ENCODE measurements at places on chromosomes 6 and 20. TPM values are rescaled to one million over a fixed set of nuclear protein-coding genes. Genes with fewer than 3 reads are reported as not detected.

GRCh38 chr6:11769811-11770545 lies 8.6 kb downstream of the ADTRP start:
- H3K27ac ChIP-seq: no peak overlapping the region
- no peaks in the 10 kb centered on the region for H3K27me3 ChIP-seq
- no peaks in the 10 kb centered on the region for H3K36me3 ChIP-seq
- H3K4me3 ChIP-seq: no peak overlapping the region
- H3K4me1 ChIP-seq: peaks cover 7% of the 10 kb centered on the region

DNA sequence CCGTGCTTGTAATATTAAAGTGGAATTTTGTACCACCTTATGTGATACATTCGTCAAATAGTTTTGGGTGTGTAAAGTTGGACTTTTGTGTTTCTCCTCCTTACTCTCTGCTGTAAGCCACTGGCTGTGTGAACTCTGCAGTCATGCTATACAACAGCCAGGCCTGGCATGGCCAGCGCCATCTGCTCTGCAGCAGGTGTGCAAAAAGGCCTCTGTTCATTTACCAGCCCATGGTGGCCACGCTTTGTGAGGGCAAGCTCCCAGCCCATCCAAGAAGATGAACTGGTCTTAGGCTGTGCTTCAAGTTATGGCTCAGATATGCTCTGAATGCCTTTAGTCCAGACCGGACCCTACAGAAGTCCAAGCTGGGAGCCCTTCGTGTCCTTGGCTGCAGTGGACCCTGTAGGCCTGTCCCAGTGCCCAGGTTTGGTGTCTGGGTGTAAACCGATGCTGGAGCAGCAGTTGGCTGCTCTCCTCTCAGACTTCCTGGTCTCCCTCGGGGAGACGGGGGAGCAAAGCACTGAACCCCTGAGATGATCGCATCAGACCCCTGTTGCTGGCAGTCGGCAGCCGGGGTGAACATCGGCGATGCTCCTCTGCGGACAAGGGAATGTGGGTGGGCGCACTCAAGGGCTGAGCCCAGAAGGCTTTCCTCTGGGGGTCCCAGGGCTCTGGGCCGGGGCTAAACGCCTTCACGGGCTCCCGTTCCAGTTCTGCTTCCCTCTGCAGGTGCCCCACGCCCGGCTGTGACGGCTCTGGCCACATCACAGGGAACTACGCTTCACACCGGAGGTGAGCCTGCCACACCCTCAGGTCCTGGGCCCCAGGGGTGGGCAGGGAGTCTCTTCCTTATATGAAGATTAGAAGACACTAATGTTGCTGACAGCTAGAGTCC lies 28.6 kb upstream of the PCMTD2 start:
- H3K4me3 ChIP-seq: no peak overlapping the region
- no peaks in the 10 kb centered on the region for H3K36me3 ChIP-seq
- H3K4me1 ChIP-seq: no peaks in the 10 kb centered on the region
- H3K27ac ChIP-seq: no peak overlapping the region
- H3K27me3 ChIP-seq: peaks cover 3% of the 10 kb centered on the region
- DNase-seq: peak; percentile 65

- no peak overlapping the region for H3K4me3 ChIP-seq
- peaks cover 21% of the 10 kb centered on the region for H3K4me1 ChIP-seq
- peaks cover 61% of the 10 kb centered on the region for H3K27me3 ChIP-seq
- H3K27ac ChIP-seq: no peak overlapping the region
These were observed 12.5 kb upstream of the POU3F2 start for GRCh38 chr6:98821756-98822405.

- no peaks in the 10 kb centered on the region for H3K27me3 ChIP-seq
- H3K36me3 ChIP-seq: peaks cover 23% of the 10 kb centered on the region
- no peak for DNase-seq
- H3K4me1 ChIP-seq: no peaks in the 10 kb centered on the region
These were observed 114.4 kb downstream of the SLC23A2 start for GRCh38 chr20:4886771-4887527.

- H3K27me3 ChIP-seq: peaks cover 25% of the 10 kb centered on the region
- no peak overlapping the region for H3K4me3 ChIP-seq
- DNase-seq: no peak
- peak overlapping the region; percentile 51 for H3K27ac ChIP-seq
These were observed 97.9 kb upstream of the SNX9 start for GRCh38 chr6:157724960-157725741.

DNA sequence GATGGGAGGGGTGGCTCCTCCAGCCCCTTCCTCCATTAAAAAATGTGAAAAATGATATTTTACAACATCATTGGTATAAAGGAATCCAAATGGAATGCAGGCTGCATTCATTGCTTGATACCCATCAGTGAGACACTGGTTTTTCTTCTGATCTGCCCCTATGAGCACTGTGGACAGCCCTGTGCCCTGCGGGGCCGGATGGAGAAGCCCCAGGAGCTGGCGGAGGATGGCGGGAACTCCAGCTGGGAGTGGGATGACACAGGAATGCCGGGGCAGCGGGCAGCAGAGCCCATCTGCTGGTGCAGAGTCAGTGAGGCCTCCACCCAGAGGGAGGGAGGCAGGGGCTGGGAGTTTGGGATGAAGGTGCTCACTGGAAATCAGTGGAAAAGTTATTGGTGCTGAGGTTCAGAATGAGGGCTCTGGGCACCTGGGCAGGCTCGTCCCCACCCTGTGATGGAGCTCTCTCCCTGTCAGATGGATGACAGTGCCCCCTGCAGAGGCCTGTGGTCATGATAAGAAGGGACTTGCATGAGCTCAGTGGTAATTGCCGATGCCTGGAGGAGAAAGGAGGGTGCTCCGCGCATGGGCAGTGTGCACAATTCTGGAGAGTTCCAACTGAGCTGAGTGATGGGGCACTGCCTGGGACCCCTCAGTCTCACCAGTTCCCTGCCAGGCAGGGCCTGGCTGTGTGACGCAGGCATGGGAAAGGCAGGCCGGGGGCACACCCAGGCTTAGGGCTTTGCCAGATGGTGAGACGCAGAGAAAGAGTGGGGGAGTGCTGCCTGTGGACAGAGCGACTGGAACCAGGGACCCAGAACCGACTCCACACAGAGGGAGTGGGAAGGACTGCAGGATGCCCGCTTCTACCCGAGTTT lies 23.2 kb downstream of the CTCFL start:
- H3K4me3 ChIP-seq: no peak overlapping the region
- H3K27ac ChIP-seq: no peak overlapping the region
- no peak for DNase-seq
- peaks cover 45% of the 10 kb centered on the region for H3K27me3 ChIP-seq
- H3K4me1 ChIP-seq: peaks cover 7% of the 10 kb centered on the region
- H3K36me3 ChIP-seq: no peaks in the 10 kb centered on the region

- peaks cover 5% of the 10 kb centered on the region for H3K36me3 ChIP-seq
- H3K27me3 ChIP-seq: no peaks in the 10 kb centered on the region
- peak overlapping the region; percentile 95 for H3K4me3 ChIP-seq
- H3K27ac ChIP-seq: peak overlapping the region; percentile 92
- DNase-seq: peak; percentile 79
- H3K4me1 ChIP-seq: peaks cover 19% of the 10 kb centered on the region
These were observed 677 bp downstream of the NEURL2 start for GRCh38 chr20:45890077-45890984.

GRCh38 chr6:32886681-32887383 lies 32.8 kb downstream of the PSMB9 start:
- H3K4me3 ChIP-seq: no peak overlapping the region
- peaks cover 7% of the 10 kb centered on the region for H3K27me3 ChIP-seq
- peaks cover 6% of the 10 kb centered on the region for H3K4me1 ChIP-seq
- H3K27ac ChIP-seq: no peak overlapping the region
- DNase-seq: no peak

DNA sequence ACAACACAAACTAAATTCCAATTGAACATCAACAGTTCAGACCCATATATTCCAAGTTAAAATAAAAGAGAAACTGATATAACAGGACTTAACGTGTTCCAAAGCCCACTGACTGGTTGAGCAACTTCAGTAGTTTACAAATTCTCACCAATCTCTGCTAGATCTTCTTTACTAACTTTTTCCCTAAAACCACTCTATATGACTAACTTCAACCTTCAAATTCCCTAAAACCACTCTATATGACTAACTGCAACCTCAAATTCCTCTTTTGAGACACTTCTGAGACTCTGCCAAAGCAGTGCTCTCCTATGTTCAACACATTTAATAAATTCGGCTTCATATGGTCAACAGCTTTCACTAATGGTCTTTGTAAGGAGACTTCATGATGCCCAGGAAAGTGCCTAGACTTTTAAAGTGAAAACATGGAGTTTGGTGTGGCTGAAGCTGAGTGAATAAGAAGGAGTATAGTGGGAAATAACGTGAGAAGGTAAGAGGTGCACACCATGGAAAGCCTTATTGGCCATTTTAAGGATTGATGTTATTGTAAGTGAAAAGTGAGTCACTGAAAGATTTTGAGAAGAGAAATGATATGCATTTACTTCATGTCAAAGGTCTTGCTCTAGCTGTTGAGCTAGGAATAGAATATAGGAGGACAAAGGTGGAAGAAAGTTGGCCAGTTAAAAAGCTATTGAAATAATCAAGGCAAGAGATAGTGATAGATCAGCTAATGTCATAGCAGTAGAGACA lies 134.0 kb upstream of the HCRTR2 start:
- no peaks in the 10 kb centered on the region for H3K4me1 ChIP-seq
- no peak for DNase-seq
- no peak overlapping the region for H3K27ac ChIP-seq

GRCh38 chr20:31861385-31862156 lies 8.8 kb downstream of the DUSP15 start:
- H3K27ac ChIP-seq: no peak overlapping the region
- H3K4me1 ChIP-seq: peaks cover 11% of the 10 kb centered on the region
- H3K4me3 ChIP-seq: peak overlapping the region; percentile 60
- H3K27me3 ChIP-seq: peaks cover 40% of the 10 kb centered on the region
- H3K36me3 ChIP-seq: no peaks in the 10 kb centered on the region
- DNase-seq: peak; percentile 89

- DNase-seq: no peak
- H3K27ac ChIP-seq: no peak overlapping the region
- no peaks in the 10 kb centered on the region for H3K4me1 ChIP-seq
- no peaks in the 10 kb centered on the region for H3K27me3 ChIP-seq
- no peak overlapping the region for H3K4me3 ChIP-seq
- peaks cover 9% of the 10 kb centered on the region for H3K36me3 ChIP-seq
These were observed 18.9 kb downstream of the MKKS start for GRCh38 chr20:10415013-10415650.

- no peak overlapping the region for H3K27ac ChIP-seq
- H3K36me3 ChIP-seq: peaks cover 2% of the 10 kb centered on the region
- H3K4me1 ChIP-seq: peaks cover 5% of the 10 kb centered on the region
- H3K27me3 ChIP-seq: peaks cover 81% of the 10 kb centered on the region
These were observed 5.7 kb downstream of the VSX1 start for GRCh38 chr20:25076201-25076600.

GATA5 gene
- not detected for total RNA-seq

ARFGEF3 gene
- total RNA-seq: 0.47 TPM

HLA-DPA1 gene
- total RNA-seq: 38.5 TPM
